ENCODE measurements at places on chromosomes 16 and 17. TPM values are rescaled to one million over a fixed set of nuclear protein-coding genes. Genes with fewer than 3 reads are reported as not detected.

The KRT33B gene
- 0.07 TPM for polyA plus RNA-seq

The CEMP1 gene
- not detected for polyA plus RNA-seq

The ACSM2B gene
- not detected for polyA plus RNA-seq

The UMOD gene
- not detected for polyA plus RNA-seq

The C16orf96 gene
- polyA plus RNA-seq: not detected

The ASPA gene
- 0.17 TPM for polyA plus RNA-seq

The CBFA2T3 gene
- polyA plus RNA-seq: not detected

The SOX9 gene
- 5.5 TPM for polyA plus RNA-seq

Data from AG04450 (cell line).